ENCODE measurements at places on chromosomes 12 and 14. TPM values are rescaled to one million over a fixed set of nuclear protein-coding genes. Genes with fewer than 3 reads are reported as not detected.

DNA sequence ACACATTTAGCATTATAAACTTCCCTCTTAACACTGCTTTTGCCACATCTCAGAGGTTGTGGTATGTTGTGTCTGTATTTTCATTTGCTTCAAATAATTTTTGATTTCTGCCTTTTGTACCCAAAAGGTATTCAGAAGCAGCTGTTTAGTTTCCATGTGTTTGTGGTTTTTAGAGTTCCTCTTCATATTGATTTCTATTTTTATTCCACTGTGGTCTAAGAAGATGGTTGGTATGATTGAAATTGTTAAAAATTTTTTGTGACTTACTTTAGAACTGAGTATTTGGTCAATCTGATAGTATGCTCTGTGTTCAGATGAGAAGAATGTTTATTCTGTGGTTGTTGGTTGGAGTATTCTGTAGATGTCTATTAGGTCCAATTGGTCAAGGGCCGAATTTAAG is 76.4 kb downstream of the IFNG-AS1 start:
- no peak for DNase-seq

DNA sequence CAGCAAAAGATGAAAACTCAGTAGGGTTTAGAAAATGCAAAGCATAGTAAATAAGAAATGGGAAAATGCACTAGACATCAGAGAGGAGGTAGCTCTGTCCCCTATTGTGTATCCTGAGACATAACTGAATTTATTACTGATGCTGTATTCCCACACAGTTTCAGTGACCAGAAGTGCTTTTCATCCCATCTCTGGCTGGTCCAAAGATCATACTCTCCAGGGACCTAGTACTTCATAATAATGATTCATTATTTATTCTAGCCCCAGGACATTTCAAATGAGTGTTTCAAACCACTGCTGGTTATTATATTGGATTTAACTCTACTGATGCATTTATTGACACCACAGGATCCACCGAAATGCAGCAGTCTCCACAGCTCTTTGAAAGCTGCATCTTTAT is 163.3 kb downstream of the PAWR start:
- DNase-seq: no peak

DNA sequence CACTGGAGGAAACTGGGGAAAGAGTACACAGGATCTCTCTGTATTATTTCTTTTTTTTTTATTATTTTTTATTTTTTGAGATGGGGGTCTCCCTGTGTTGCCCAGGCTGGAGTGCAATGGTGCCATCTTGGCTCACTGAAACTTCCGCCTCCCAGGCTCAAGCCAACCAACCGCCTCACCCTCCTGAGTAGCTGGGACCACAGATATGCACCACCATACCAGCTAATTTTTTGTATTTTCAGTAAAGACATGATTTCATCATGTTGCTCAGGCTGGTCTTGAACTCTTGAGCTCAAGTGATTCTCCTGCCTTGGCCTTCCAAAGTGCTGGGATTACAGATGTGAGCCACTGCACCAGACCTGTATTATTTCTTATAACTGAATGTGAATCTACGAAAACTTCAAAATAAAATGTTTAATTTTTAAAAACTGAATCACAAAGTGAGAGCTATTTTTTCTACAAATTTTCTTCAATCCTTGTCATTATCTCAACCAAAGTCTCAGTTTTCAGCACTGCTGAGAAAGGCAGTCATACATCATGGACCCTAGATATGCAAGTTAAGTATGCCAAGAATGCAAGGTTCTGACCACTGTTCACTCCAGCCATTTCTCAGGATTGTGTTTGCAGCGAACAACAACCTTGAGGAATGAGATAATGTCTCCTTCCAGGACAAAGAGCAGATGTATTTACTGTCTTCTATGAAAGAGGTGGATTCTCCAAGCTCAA is 2.4 kb downstream of the EAPP start:
- DNase-seq: no peak

GRCh38 chr14:87952307-87953094 is 40.5 kb downstream of the GALC start:
- no peak for DNase-seq

DNA sequence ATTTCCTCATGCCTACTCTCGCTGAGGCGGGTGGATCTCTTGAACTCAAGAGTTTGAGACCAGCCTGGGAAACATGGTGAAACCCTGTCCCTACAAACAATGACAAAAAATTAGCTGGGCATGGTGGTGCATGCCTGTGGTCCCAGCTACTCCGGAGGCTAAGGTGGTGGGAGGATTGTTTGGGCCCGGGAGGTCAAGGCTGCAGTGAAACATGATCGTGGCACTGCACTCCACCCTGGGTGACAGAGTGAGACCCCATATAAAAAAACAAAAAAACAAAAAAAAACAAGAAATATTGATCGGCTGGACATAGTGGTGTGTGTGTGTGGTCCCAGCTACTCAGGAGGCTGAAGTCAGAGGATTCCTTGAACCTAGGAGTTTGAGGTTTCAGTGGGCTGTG is 9.2 kb downstream of the MOAP1 start:
- no peak for DNase-seq

- no peak for DNase-seq
These were observed 8.1 kb upstream of the RNF34 start for GRCh38 chr12:121391619-121392324.

- peak; percentile 7 for DNase-seq
These were observed 225.4 kb downstream of the APAF1 start for GRCh38 chr12:98870504-98870903.

- peak; percentile 46 for DNase-seq
These were observed 1523.5 kb downstream of the AACS start for GRCh38 chr12:126588586-126589249.

GRCh38 chr12:40980427-40980961 is 207.6 kb upstream of the PDZRN4 start:
- DNase-seq: peak; percentile 51

DNA sequence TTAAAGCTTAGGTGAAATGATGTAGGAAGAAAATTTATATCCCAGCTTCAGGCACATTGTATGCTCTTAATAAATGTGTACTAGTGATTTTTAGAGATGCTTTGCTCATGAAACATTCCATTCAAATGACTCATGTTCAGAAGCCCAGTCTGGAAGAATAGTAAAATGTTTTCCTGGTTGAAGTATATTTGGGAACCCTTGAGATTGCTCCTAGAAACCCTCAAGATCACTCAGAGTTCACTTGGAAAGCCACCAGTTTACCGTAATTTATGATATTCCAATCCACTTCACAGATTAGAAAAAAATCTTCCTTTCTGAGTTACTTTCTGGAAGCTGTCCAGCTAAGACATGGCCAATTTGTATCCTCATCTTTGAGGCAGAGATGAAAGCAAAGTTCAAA is 186.4 kb downstream of the SYT10 start:
- no peak for DNase-seq

- DNase-seq: no peak
These were observed 6.9 kb downstream of the VEZT start for GRCh38 chr12:95224202-95225170.

GRCh38 chr14:28756884-28757570 is 9.6 kb upstream of the FOXG1 start:
- DNase-seq: no peak

- no peak for DNase-seq
These were observed 10.0 kb downstream of the NUAK1 start for GRCh38 chr12:106128585-106129328.

DNA sequence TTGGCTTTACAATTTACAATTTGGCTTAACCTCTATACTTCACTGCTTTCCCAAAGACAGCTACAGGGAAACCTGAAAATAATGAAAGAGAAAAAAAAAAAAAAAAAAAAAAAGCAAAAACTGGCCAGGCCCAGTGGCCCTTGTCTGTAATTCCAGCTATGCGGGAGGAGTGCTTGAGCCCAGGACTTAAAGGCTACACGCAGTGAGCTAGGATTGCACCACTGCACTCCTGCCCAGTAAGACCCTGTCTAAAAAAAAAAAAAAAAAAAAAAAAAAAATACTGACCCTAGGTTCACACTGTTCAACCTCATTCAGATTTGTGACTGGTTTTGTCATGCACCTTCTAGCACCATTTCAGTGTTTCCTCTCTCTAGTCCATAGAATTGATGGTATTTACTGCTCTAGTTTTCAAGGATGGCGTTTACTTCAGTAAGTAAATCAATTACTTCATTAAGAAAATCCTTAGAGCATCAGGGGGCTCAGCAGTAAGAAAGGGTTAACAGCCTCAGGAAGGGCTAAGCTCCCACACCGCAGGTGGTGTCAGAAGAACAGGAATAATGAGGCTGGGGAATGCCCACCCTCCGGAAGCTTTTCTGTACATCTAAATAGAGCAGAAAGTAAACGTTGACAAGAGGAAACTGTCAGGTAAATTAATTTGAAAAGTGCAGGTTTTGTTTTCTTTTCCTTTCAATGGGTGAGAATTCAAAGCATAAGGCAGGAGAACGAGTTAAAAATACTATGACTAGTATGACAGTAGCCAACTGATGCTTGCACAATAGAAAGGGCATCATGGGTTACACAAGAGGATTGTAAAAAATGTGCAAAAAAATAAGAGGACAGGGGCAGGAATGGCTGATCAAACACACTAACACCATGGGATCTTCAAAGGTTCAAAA is 115.0 kb upstream of the MDM1 start:
- DNase-seq: no peak

DNA sequence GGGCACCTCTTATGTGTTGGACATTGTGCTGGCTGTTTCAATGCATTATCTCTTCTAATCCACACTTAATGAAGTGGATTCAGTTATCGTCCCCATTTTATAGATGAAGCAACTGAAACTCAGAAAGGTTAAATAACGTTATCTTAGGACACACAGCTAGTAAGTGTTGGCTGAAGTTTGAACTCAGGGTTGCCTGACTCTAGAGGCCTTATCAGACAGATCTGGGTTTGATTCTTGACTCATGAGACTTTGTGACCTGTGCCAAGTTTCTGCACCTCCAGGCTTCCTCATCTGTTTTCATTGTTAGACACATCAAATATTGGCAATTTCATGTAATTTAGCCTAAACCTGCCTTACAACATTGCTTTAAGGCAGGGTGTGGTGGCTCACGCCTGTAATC is 18.2 kb upstream of the IRF2BPL start:
- no peak for DNase-seq

DNA sequence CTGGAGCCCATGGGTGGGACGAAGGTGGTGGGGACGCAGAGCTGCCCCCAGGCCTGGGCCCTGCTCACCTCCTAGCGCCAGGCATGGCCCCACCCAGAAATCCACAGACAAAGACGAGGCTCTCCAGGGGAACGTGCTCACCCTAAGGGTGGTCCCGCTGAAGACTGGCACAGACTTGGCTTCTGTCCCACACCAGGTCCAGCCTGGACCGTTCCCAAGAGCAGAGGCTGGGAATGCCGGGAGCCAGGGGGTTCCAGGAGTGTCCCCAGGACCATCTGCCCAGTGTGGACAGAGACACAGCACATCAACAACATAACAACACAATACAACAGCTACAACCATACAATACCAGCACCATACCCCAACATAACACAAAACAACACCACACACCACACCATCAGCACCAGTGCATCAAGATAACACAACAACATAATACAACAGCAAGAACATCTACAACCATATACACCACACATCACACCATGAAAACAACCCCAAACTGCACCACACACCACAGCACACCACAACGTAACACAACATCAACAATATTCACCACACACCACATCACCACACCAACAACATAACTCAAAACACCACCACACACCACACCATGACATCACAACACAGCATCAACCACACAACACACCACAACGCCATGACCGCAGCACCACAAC is 329.6 kb downstream of the ADGRD1 start:
- DNase-seq: no peak

GRCh38 chr12:111270239-111270638 is 98.7 kb downstream of the PHETA1 start:
- DNase-seq: no peak

DNA sequence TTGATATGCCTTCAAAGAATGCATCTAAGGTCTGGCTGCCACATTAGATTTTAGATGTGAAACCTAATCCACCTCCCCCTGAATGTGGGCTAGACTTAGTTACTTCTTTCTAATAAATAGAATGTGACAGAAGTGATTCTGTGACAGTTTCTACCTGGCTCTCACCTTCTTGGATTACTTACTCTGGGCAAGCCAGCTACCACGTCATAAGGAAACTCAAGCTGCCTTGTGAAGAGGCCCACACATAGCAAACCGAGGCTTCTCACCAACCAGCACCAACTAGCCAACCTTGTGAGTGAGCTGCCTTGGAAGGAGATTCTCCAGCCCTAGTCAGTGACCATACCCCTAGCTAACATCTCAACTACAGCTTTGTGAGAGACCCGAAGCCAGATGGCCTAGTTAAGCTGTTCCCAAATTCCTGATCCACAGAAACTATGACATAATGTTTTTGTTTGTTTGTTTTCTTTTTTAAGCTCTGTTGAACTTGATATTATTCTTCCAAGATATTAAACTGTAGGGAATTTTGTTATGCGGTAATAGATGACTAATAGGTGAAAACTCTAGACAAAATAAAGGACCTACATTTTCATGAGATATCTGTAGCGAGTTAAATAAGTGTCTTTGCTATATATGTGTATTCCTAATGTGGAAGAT is 6.2 kb downstream of the GPR19 start:
- no peak for DNase-seq

GRCh38 chr12:50039151-50039835 is 14.0 kb upstream of the RACGAP1 start:
- peak; percentile 93 for DNase-seq

C1QL4 gene
- total RNA-seq: 5.3 TPM

EIF2S3B gene
- 1.4 TPM for total RNA-seq

TSHR gene
- total RNA-seq: not detected

RNASE9 gene
- total RNA-seq: not detected

HAL gene
- not detected for total RNA-seq

CCDC197 gene
- total RNA-seq: not detected

PNMA1 gene
- 12.1 TPM for total RNA-seq

EML1 gene
- 4.6 TPM for total RNA-seq

CLEC2A gene
- total RNA-seq: not detected
